ENCODE measurements at places on chromosomes 7 and 10.

DNA sequence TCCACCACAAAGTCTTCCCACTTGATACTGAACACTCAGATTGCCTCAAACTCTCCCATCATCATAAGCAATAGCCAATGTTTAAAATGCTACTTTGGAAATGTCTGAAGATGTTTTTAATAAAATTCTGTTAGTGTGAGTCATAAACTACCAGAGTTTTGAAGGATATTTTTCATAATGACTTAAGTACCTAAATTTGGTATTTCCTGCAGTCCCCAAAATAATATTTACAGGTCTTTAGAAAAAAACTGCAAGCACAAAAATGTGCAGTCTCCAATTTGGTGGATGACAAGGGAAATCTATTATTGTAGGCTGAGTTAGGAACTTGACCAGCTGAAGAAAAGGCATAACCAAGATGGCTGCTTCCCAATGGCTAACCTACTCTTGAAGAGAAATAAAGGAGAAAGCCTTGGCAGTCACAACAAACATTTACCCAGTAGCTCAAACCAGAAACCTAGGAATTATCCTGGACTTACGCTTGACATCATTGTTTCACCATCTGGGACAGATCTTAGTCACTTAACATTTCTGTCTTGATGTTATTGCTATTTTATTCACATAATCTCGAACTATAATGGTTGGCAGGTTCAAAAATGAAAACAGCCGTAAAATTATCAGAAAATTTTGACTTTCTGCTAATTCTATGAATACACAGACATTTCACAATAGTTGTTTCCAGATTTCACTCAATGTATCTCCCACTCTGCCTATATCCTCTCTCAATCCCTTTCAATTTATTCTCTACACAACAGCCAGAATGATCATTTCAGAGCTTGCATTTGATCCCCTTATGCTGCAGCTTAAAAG, 111.2 kb upstream of the STEAP1B start:
- DNase-seq, result no peak

GRCh38 chr10:96497391-96497790, 16.3 kb downstream of the TLL2 start:
- no peak for DNase-seq

- DNase-seq, result no peak
Observed at GRCh38 chr7:151140826-151141225, 26.7 kb downstream of the GBX1 start.

- DNase-seq, result no peak
Observed at GRCh38 chr10:116699471-116700150, 42.8 kb downstream of the HSPA12A start.

- DNase-seq, result no peak
Observed at GRCh38 chr10:17954861-17955260, 3.1 kb downstream of the SLC39A12 start.

DNA sequence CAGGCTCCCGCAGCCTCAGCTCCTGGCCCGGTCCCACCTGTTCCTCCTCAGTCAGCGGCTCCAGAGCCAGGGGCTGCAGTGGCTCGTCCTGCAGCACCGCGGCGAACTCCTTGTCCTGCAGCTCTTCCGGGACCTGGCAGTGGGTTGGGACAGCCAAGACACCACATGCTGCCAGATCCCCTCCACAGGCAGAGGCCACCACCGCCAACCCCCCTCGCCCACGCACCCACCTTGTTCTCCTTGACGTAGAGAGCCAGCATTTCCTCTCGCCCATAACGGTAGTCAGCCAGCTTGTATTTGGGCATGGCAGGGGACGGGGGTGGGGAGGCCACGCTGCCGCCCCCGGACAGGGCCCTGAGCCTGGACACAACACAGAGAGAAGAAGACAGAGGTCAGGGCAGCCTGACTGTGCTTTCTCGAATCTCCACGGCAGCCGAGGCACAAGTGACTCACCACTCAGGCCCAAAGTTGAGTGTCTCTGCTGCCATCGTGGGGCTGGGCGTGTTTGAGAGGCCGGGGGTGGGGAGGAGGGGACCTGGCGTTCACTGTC, 6.2 kb downstream of the GIGYF1 start:
- no peak for DNase-seq
